T-helper 9 cell (primary cell): ENCODE measurements at places on chromosomes 7 and 10.

DNA sequence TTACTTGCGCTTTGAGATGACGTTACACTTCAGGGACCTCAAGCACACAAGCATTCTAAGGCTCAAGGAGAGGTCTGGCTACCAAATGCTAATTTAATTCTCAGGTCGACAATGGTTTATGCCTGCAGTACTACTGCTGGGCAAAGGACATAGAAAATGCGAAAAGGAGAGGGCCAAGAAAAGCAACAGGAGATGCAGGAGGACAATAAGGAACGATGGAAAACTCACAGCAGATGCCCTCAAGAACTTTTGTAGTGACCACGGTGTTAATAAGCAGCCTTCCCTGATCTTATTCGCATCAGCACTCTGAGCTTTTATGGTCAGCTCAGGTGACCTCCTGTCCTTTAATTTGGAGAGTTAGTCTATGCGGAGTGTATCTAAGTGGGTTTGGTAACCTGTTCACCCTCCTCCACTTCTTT lies 146.3 kb downstream of the GPR85 start:
- DNase-seq = no peak

DNA sequence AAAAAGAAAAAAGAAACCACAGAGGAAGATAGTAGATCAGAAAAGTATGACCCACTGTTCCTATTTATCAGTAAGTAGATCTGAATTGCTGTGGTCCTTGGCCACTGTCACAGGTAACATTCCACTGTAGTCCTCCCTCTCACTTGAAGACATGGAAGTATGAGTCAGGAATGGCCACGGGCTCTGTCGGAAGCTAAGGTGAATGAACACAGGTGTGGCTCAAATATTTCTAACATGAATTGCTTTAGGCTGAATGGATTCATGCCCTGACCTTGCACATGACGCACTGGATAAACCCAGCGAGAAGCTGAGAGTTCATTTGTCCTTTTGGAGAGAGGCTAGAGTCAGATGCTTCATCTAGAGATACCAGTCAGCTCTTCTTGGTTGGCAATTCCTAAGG lies 224.5 kb upstream of the SP8 start:
- no peak for DNase-seq

GRCh38 chr7:7178906-7179305 lies 3.4 kb upstream of the C1GALT1 start:
- DNase-seq = no peak

GRCh38 chr10:44234483-44234875 lies 150.4 kb downstream of the CXCL12 start:
- no peak for DNase-seq

GRCh38 chr10:79979310-79979975 lies 30.5 kb upstream of the SFTPD start:
- no peak for DNase-seq
